ENCODE measurements at places on chromosomes 4 and X. TPM values are rescaled to one million over a fixed set of nuclear protein-coding genes. Genes with fewer than 3 reads are reported as not detected.

Gene HSD17B11
- 26.9 TPM for total RNA-seq

Gene SRPX2
- total RNA-seq: 65.9 TPM

Gene SATL1
- total RNA-seq: not detected

Gene SSX2
- 52.2 TPM for total RNA-seq

Gene MGAT4D
- not detected for total RNA-seq

Gene KLHL4
- total RNA-seq: 0.65 TPM

- H3K36me3 ChIP-seq: no peaks in the 10 kb centered on the region
- no peak overlapping the region for H3K27ac ChIP-seq
- H3K4me1 ChIP-seq: no peaks in the 10 kb centered on the region
- no peak overlapping the region for H3K4me3 ChIP-seq
- H3K27me3 ChIP-seq: peaks cover 23% of the 10 kb centered on the region
- peak; percentile 44 for DNase-seq
Observed at GRCh38 chr4:8267077-8267476, 2.5 kb upstream of the HTRA3 start.

DNA sequence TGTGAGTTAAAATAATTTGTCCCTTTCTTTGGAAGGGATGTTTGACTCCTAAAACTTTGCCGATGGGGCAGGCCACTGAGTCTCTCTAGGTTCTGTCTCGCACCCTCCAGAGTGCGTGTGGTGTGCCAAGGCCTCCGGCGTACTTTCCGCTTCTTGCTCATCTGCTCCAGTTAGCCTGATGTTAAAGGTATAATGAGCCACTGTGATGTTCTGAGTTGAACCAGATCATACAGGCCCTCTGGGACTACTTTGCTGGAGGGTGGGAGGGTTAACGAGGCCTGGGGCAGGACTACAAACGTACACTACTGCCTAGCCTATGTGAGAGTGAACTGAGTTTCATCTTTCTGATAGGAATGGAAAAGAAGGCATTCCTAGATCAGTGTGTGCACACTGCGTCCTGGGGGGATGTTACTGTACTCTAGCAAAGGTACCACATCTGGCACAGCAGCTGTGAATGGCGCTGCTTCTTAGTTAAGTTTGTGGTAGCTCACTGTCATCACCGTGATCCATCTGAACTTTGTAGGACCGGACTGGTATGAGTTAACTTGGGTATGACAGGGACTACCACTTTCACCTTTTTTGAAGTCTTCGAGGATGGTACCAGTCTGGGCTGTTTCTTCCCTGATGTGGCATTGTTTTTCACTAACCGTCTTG is 60.2 kb downstream of the RGS12 start:
- H3K4me1 ChIP-seq: no peaks in the 10 kb centered on the region
- H3K36me3 ChIP-seq: no peaks in the 10 kb centered on the region
- DNase-seq: no peak
- H3K27ac ChIP-seq: no peak overlapping the region

GRCh38 chrX:117510453-117510852 is 606.2 kb downstream of the KLHL13 start:
- H3K36me3 ChIP-seq: no peaks in the 10 kb centered on the region
- no peaks in the 10 kb centered on the region for H3K4me1 ChIP-seq
- no peak overlapping the region for H3K4me3 ChIP-seq
- no peak overlapping the region for H3K27ac ChIP-seq

DNA sequence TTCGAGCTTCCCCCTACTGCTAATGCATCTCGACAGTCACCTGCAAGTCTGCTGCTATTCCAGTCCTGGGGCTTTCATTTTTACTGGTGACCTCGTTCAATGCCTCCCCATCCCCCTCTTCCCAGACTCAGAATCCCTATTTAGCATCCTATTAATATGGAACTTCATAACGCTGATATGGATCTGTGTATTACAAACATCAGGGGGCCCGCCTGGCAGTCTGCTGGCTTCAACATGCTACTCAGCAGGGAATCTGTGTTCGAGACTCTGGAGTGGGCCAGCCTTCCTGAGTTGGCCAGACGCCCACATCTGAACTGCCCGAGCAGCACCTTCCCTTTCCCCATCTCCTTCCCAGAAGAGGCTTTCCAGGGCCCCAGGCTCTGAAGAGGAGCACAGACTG is 173.9 kb upstream of the PPARGC1A start:
- no peak overlapping the region for H3K27ac ChIP-seq
- H3K36me3 ChIP-seq: no peaks in the 10 kb centered on the region
- no peak overlapping the region for H3K4me3 ChIP-seq
- H3K27me3 ChIP-seq: peaks cover 11% of the 10 kb centered on the region

GRCh38 chr4:67236788-67237187 is 308.5 kb downstream of the CENPC start:
- no peak overlapping the region for H3K27ac ChIP-seq
- no peak overlapping the region for H3K4me3 ChIP-seq
- H3K4me1 ChIP-seq: no peaks in the 10 kb centered on the region
- no peak for DNase-seq
- no peaks in the 10 kb centered on the region for H3K36me3 ChIP-seq

DNA sequence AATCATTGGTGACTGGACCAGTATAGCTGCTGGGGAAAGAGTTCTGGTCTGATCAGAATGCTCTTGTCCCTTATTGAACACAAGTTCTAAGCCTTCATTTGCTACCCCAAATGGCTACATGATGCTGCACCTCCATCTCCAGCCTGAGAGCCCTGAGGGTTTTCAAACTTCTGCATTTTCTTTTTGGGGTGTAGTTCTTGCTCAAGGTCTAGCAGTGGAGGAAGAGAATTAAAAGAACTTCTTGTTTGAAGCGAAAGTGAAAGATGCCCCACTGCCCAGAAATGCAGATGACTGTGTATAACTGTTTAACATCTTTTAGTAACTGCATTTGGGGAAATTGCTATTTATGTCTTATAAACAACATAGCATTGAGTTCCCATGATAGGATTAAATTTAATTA is 38.5 kb downstream of the LAMTOR3 start:
- no peak for DNase-seq
- H3K4me1 ChIP-seq: peaks cover 14% of the 10 kb centered on the region
- H3K36me3 ChIP-seq: peaks cover 4% of the 10 kb centered on the region

- no peak overlapping the region for H3K4me3 ChIP-seq
- no peak overlapping the region for H3K27ac ChIP-seq
- H3K27me3 ChIP-seq: no peaks in the 10 kb centered on the region
Observed at GRCh38 chrX:20433388-20433775, 166.7 kb upstream of the RPS6KA3 start.

GRCh38 chr4:121526509-121526908 is 145.7 kb upstream of the QRFPR start:
- H3K36me3 ChIP-seq: no peaks in the 10 kb centered on the region
- no peak for DNase-seq
- H3K27me3 ChIP-seq: no peaks in the 10 kb centered on the region
- H3K27ac ChIP-seq: no peak overlapping the region
- no peak overlapping the region for H3K4me3 ChIP-seq
- no peaks in the 10 kb centered on the region for H3K4me1 ChIP-seq

DNA sequence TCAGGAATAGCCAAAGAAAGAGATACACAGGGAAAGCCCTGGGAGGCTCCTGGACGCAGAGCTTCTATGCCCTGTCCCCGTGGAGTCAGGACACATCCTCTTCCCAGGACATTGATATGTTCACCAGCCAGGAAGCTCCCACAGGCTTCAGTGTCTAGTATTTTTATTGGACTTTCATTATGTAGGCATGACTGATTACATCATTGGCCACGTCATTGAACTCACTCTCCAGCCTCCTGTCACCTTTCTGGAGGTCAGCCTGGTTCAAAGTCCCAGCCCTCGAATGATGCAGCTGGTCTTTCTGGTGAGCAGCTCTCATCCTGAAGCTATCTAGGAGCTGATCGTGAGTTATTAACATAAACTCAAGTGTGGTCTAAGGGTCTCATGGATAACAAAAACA is 104.1 kb downstream of the CPEB2 start:
- no peaks in the 10 kb centered on the region for H3K4me1 ChIP-seq
- H3K36me3 ChIP-seq: no peaks in the 10 kb centered on the region
- no peak for DNase-seq

- peak overlapping the region; percentile 56 for H3K27ac ChIP-seq
- H3K4me1 ChIP-seq: peaks cover 47% of the 10 kb centered on the region
- peak; percentile 96 for DNase-seq
- no peaks in the 10 kb centered on the region for H3K36me3 ChIP-seq
- no peak overlapping the region for H3K4me3 ChIP-seq
Observed at GRCh38 chr4:122783301-122784215, 43.1 kb upstream of the FGF2 start.

GRCh38 chrX:20968996-20969395 is 405.2 kb upstream of the CNKSR2 start:
- no peaks in the 10 kb centered on the region for H3K27me3 ChIP-seq
- H3K4me1 ChIP-seq: no peaks in the 10 kb centered on the region
- no peak overlapping the region for H3K4me3 ChIP-seq
- peak; percentile 8 for DNase-seq

- DNase-seq: no peak
- no peaks in the 10 kb centered on the region for H3K36me3 ChIP-seq
- no peak overlapping the region for H3K4me3 ChIP-seq
- no peaks in the 10 kb centered on the region for H3K4me1 ChIP-seq
Observed at GRCh38 chrX:47245156-47245555, 12.3 kb downstream of the USP11 start.

- no peaks in the 10 kb centered on the region for H3K36me3 ChIP-seq
- no peaks in the 10 kb centered on the region for H3K4me1 ChIP-seq
- no peaks in the 10 kb centered on the region for H3K27me3 ChIP-seq
- H3K4me3 ChIP-seq: no peak overlapping the region
- DNase-seq: no peak
Observed at GRCh38 chrX:38282049-38282448, 45.3 kb downstream of the RPGR start.

GRCh38 chr4:14620567-14621141 is 381.6 kb upstream of the CPEB2 start:
- H3K27ac ChIP-seq: no peak overlapping the region
- no peaks in the 10 kb centered on the region for H3K4me1 ChIP-seq
- H3K4me3 ChIP-seq: no peak overlapping the region
- no peaks in the 10 kb centered on the region for H3K36me3 ChIP-seq
- DNase-seq: no peak

GRCh38 chr4:142703694-142704309 is 142.3 kb downstream of the INPP4B start:
- DNase-seq: no peak
- no peaks in the 10 kb centered on the region for H3K4me1 ChIP-seq
- no peaks in the 10 kb centered on the region for H3K36me3 ChIP-seq
- no peak overlapping the region for H3K27ac ChIP-seq

DNA sequence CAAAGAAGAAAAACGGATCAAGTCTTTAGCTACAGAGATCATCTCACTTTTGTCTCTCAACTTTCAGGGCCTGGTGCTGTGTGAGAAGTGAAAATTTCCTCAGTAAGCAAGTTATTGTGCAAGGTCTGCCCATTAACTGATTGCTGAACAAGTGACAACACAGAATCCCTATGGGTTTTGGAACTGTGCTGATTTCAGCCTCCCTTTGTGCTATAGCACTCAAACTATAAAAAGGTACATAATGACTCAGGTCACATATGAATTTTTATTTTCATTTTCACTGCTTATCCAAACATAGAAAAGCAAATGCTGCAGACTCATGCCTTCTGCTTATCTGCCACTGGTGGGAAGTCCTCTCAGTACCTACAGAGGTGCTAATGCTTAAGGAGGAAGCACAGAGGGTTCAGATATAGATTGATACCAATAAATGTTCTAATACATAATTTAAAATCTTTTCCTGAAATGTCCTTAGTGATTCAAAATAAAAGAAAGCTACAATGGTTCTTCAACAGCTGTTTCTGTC is 576.2 kb upstream of the CT83 start:
- no peak for DNase-seq
- no peaks in the 10 kb centered on the region for H3K4me1 ChIP-seq
- H3K36me3 ChIP-seq: no peaks in the 10 kb centered on the region
- H3K27me3 ChIP-seq: no peaks in the 10 kb centered on the region
- H3K4me3 ChIP-seq: no peak overlapping the region
- H3K27ac ChIP-seq: no peak overlapping the region

DNA sequence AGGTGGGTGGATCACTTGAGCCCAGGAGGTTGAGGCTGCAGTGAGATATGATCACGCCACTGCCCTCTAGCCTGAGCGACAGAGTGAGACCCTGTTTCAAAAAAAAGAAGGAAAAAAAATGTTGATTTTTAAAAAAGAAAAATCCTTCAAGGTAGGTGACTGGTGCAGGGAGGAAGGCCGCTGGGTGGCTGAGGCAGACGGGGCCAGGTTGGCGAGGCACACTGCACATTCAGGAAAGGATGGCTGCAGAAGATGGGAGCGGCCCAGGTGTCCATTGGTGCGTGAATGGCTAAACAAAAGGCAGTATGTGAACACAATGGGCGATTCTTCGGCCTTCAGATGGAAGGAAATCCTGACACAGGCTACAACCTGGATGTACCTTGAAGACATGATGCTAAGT is 30.4 kb downstream of the DCTD start:
- H3K27me3 ChIP-seq: no peaks in the 10 kb centered on the region
- H3K27ac ChIP-seq: no peak overlapping the region
- no peak overlapping the region for H3K4me3 ChIP-seq
- no peaks in the 10 kb centered on the region for H3K4me1 ChIP-seq
- DNase-seq: no peak

GRCh38 chr4:169279108-169279507 is 8.4 kb upstream of the SH3RF1 start:
- H3K4me3 ChIP-seq: no peak overlapping the region
- H3K27ac ChIP-seq: no peak overlapping the region
- no peaks in the 10 kb centered on the region for H3K36me3 ChIP-seq
- H3K4me1 ChIP-seq: peaks cover 24% of the 10 kb centered on the region
- no peaks in the 10 kb centered on the region for H3K27me3 ChIP-seq

GRCh38 chrX:6002056-6002455 is 226.6 kb downstream of the NLGN4X start:
- H3K4me1 ChIP-seq: no peaks in the 10 kb centered on the region
- H3K36me3 ChIP-seq: no peaks in the 10 kb centered on the region
- H3K4me3 ChIP-seq: no peak overlapping the region
- no peak for DNase-seq

DNA sequence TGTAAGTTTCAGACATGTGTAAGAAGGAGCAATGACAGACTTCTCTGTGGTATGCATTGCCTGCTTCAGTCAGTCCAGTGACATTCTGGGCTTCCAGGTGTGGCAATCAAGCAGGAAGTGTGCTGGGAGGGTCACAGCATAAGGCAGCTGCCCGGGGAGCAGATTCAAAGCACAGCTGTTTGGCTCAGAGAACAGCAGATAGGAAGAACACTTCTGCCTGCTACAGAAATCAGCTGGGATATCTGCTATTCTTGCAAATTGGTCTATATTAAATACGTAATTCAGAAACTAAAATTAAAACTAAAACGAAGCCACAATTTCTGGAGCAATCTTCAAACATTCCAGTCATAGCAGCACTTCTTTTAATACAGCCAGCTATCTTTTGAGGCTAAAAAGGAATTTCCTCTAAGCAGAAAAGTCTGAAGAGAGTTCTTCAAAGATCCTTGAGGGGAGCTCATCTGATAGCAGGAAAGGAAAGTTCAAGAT is 47.5 kb upstream of the GALNT7 start:
- no peak overlapping the region for H3K4me3 ChIP-seq
- no peak overlapping the region for H3K27ac ChIP-seq
- DNase-seq: peak; percentile 56
- no peaks in the 10 kb centered on the region for H3K27me3 ChIP-seq
- 0 out of 2 replicates have a peak, but pooled peaks cover 7% of the 10 kb centered on the region for H3K4me1 ChIP-seq
